ENCODE measurements at places on chromosomes 11 and 22.

DNA sequence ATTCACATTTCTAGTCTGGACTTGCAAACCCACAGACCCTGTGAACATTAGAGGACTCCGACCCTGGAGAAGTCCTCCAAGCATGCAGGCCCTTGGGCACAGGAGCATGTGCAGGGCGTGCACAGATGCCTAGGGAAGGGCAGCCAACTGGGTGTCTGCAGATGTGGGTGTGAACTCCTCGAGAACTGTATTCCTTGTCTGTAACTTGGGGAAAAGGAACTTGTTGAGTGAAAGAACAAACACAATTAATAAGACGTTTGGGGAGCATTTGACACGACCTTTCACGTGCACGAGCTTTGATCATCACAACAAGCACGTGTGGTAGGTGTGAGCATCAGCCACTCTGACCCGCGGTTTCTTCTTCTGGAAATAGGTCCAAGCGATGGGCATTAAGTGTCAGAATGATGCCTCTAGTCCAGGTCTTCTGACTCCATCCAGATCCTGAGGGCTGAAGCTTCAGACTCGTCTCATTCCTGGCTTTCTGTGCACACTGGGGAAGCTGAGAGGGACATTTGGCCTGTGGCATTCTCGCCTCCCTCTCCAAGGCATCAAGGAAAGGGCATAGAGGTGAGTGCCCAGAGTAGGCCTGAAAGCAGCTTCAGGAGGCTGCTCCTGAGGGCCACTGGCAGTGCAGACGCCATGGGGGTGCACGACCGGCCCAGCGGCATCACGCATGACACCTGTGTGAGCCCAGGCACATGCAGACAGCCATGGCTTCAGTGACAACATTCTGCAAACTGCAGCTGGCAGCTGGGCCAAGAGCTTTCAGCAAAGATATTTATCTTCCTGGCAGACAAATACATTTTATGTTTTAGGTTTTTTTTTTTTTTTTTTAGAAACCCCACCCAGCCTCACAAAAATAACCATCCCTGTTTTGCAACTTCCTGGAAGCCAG, 32.5 kb downstream of the ALX4 start:
- DNase-seq, result no peak

GRCh38 chr11:68610452-68611116, 73.8 kb upstream of the GAL start:
- no peak for DNase-seq

DNA sequence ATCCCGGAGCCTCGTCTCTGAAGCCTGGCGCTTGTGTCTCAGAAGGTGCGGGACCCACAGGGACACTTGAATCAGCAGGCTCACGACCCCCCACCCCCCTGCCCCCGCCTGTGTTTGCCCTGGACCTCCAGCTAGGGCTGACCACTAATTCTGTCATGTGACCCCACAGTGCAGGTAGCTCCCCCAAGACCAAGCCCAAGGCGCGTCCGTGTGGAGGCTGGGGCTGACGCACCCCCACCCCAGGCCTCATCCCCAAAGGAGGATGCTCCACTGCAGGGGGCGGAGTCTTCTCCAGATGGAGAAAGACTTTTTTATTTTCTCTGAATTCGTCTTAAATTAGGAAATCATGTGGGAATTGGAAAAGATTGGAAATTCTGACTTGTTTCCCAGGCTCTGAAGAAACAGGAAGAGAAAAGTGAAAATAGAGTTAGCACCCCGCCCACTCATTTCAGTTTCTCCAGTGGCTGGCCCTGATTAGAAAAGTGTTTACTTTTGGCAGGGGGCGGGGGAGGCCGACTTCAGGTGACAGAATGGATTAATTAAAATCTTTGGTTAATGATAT, 1.0 kb upstream of the RELA start:
- DNase-seq, result no peak

DNA sequence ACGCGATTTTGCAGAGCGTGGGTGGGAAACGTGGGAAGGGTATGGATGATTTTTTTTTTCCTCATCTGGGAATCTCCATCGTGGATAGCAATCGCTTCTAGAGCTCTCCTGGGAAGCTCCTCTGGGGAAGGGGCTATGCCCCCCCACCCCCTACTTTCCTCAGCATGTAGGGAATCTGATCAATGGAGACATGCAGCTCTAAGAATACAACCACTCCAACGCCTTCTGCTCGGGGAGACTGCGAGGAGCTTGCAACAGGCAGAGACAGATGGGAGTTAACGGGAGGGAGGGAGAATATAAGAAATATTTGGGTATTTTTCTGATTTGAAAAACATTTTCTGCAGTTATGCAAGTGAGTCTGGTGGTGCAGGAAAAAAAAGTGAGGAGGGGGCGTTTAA, 104.6 kb upstream of the HSD17B12 start:
- DNase-seq, result no peak

DNA sequence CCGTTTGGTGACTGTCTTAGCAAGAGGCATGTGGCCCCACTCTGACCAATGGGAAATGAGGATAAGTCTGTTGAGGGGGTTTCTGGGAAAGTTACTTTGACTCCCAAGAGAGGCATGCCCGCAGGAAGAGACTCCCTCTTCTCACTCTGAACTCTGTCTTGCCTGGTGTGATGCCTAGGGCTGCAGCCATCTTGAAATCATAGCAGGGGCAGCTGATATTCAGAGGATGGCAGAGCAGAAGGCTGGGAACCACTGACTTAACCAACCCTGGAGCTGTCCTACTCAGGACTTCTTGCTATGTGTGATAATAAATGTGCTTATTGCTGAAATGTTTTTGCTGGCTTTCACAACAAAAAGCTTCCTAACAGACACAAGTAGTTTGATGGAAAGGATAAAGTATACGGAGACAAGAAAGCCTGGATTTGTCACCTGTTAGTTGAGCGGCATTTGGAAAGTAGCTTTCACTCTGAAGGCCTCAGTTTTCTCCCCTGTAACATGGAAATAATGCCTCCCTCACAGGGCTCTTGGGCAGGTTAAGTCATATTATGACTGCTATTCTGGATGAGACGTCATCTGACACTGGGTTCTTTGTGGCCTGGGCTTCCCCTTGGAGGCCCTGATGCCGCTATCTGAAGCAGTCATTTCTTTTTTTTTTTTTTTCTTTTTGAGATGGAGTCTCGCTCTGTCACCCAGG, 128.5 kb downstream of the CEP164 start:
- DNase-seq, result no peak

DNA sequence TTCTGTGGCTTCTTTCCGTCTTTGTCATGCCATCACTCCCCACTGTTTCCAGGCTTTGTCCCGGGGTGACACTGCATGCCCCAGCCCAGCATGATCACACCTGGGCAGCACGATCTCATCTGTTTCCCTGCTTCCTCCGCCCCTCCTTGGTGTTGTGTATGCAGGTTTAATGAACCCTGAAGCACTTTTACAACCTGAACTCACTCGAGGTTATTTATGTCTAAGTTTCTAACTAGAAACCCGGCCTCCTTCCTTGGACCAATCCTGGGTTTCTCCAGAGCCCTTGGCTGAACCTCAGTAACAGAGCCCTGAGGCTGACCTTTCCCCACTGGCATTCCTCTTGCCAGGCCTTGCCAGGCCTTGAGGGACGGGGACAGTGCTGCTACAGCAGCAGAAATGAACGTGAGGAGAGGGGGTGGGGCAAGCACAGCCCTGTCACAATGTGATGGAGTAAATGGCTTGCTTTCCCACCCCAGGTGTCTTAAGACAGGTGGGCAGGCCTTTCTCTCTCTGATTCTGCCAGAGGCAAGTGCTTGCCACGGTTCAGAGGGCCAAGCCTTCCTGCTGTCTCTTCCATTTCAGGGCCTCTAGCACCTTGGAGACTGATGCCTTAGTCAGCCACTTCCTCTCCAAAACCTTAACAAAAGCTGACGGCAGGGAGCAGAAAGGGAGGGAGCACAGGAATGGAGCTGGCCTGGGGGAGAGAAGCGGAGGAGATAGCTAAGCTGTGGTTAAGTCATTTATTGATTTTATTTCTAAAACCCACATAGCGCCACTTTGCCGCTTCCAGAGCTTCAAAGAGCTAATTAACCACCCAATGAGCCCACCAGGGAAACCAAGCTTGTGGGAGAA, 3.1 kb upstream of the PYGM start:
- DNase-seq, result no peak
